ENCODE measurements at places on chromosomes 2 and 18.

GRCh38 chr2:64932371-64933216 is 56.6 kb upstream of the SLC1A4 start:
- DNase-seq, result no peak

GRCh38 chr2:191303140-191304005 is 58.2 kb downstream of the MYO1B start:
- no peak for DNase-seq

DNA sequence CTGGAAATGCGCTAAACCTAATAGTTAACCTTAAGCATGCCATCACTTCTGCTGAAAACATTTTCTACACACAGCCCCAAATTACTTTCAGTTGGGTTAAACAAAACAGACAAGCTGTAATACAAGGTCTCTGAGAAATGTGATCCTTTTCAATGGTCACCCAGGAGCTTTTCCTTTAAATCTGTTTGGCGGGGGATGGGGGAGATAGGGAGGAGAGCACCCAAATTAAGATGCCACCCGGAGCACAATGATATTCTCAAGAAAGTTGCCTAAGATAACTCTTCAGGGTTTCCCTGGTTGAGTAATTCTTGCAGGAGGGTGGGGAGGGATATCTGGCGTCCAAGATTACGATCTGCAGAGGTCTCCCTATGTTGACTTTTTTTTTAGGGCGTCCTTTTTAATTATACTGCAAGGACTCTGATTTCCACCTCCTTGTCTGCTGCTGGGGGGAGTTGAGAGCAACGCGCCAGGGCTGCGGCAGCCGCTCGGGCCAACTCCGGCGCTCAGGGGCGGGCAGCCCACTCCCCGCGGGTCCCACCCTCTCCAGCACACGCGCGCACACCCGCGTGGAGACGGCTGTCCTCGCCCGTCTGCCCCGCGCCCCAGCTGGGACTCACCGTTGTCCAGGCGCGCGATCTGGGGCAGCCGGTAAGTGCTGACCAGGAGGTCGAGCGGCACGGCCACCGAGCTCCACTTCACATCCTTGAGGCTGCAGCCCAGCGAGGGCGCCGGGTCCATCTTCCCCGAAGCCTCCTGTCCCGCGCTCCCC is 807 bp downstream of the GAREM1 start:
- DNase-seq, result no peak

GRCh38 chr2:96647681-96648080 is 5.1 kb downstream of the FER1L5 start:
- DNase-seq, result no peak

DNA sequence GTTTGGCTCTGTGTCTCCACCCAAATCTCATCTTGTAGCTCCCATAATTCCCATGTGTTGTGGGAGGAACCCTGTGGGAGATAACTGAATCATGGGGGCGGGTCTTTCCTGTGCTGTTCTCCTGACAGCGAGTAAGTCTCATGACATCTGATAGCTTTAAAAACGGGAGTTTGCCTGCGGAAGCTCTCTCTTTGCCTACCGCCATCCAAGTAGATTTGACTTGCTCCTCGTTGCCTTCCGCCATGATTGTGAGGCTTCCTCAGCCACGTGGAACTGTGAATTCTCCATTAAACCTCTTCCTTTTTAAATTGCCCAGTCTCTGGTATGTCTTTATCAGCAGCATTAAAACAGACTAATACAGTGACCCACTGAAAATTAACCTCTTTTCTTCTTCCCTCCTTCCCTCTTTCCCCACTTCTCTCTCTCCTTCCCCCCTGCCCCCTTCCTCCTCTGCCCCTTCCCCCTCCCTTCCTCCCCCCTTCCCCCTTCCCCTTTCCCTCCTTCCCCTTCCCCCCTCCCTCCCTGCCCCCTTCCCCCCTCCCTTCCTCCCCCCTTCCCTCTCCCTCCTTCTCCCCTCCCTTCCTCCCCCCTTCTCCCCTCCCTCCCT is 818.8 kb downstream of the SLC4A3 start:
- no peak for DNase-seq

DNA sequence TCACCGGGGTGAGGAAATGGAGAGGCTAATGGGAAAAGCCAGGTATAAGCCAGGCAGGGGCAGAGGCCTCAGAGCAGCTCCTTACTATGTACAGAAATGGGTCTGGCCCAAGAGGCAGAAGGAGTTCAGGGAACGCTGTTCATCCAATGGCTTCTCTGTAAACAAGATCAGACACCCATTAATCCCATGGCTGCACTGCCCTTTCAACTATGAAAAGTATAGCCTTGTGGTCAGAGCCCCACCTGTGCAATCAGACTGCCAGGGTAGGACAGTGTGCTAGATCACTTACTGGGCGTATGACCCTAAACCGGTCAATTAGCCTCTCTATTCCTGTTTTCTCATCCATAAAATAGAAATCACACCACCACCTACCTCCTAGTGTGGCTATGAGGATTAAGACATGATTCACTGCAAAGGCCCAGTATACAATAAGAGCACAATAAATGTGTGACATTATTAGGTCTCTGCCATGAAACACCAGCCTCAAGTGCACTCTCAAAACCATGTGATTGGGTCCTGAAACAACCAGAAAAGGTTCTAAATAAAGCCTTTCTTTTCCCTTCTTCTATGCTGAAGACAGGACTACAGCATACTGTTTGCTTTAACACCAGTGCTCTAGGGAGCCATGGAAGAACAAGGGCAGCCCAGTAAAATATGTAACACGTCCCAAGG is 4.4 kb downstream of the ANKRD44 start:
- no peak for DNase-seq

DNA sequence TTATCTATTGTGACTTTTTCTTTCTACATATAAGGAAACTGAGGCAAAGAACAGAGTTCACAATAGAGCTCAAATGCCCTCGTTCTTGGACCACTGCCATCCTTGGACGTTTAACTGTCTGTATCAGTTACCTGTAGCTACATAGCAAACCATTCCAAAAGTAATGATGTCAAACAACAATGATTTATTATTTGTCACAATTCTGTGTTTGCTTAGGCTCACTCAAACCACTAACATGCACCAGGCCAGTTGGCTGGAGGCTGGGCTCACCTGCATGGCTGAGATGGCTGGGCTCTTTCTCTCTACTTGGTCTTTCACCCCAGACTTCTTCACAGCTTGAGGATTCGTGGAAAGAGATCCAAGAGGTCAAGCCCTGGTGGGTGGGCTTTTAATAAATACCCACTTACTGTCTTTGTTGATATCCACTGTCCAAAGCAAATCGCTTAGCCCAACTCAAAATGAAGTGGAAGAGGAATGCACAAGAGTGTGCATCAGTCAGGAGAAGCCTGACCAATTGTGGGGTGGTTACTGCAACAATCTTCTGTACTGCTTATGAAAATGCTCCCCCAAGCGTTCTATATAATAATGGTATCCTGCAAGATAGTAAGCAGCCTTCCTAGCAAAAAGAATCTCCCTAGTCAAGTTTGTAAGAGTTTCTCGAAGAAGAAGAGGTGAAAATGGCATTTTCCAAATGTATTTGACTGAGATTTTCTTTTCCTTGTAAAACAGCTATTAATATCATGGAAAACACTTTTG is 163.5 kb upstream of the NT5C1B start:
- peak; percentile 57 for DNase-seq

DNA sequence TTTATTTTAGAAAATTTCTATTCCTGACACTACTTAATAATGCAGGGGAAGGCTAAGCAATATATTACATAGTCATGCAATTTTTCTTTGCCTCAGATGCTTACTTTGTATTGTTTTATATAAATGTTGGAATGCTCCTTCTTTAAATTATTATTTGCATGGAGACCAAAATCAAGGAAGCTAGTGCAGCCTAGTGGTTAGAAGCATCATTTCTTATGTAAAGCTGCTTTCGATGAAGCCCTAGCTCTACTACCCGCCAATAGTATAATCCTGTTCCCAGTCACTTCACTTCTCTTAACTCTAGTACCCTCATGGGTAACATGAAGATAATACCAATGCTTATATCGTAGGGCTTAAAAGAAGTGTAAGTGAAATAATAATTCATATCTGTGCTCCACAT is 198.9 kb downstream of the LRATD1 start:
- DNase-seq, result no peak

DNA sequence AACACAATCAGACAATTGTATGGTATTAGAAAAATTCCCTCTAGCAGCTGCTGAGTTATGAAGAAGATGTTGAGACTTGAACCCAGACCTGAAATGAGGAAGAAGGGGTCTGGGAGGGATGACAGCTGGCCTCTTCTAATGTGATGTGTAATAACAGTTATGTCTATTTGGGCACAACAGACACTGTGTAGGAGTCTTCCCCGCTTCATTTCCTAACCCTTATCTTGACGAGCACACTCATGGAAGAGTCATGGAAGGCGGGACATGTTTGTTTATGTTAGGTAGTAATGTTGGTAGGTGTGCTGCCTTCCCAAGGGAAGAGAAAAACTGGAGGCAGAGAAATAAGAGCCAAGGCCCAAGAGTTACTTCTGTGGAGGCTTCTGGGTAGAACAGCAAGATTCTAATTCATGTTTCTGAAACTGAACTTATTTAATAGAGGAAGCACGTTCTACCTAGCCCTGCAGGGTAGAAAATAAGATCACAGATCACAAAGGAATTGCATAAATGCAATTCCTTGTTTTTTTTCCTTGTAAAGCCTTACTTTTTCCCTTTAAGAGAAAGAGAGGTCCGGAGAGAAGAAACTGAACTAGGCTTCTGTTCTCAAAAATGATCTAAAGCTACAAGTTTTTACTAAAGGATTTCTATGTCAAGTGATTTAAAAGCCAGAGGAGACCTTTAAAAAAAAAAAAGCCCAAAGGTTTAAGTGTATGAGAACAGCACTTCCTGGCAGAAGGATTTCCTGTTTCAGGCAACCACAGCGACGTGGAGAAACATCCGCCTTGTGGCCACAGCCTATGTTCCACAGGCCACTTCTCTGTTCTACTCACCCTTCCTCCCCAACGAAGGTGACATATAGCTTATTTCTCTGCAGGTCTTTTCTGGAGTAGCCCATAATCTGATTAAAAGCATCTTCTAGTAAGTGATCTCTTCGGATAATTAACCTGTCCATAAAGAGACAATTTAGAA is 68.5 kb upstream of the STK17B start:
- peak; percentile 68 for DNase-seq

DNA sequence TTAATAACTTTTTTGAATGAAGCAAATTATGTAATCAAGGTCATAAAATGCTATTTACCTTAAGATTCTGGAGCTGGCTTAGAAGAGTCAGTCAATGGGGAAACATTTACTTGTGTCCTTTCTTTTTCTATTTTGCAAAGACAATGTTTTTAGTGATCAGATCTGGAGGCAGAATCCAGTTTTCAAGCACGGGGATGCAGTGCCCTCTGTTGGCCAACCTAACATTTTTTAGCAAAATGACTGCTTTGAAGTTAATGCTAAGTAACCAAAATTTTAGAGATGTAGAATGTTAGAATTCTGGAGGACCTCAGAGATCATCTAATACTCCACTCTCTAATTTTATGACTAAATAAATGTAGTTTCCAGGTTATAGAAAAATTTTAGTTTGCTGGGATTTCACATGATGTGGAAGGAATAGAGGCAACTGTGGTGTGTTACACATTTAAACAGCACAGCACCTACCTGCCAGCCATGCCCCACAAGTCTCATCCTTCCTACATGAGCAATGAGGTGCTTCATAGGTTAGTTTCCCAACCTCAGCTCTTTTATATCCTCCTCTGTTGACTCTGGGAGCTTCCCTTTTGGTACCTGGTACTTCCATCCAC is 23.6 kb upstream of the SLC9A4 start:
- peak; percentile 25 for DNase-seq

DNA sequence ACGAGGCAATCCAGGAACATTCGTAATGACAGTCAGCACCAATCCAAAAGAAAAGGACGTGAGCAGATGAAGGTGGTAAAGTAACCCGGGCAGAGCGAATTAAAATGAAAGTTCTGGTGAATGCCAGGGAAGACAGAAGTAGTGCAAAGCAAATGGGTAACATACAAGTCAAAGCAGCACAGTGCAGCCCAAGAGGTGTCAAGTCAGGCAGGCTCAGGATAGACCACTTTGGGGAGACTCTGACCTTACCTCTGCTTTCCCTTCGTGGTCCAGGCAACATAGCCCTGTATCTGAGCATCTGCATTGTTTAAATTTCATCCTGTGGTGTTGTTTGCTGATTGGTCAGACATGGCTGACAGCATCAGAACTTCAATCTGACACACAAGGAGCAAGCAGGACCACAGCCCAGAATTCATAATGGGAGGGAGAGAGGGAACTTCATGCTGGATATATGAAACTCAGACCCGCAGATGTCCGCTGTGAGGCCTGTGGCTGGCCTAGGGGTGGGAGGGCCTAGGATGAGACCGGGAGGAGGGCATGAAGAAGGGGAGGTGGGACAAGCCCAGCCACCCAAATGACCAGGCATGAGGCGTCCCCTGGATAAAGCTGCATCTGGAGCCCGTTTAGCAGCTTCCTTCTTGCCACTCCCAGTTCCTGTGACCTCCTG is 285.7 kb downstream of the TCF4 start:
- DNase-seq, result no peak

DNA sequence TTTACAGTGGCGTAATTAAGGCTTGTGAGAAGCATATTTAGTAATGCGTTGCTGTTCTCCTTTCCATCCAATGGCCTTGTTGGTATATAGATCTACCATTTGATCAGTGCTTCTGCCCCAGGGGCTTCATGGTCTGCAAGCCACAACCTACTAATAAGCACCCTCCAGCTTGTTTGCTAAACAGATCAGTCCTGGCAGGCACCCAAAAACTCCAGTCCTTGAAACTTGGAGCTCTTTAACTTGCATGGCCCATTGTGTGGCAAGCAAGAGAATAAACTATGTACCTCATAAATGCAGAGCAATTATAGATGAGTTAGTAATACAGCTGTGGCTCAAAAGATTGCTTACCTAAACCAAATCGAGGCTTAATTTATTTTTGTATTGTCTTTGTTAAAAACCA is 158.5 kb downstream of the FTCDNL1 start:
- DNase-seq, result no peak

DNA sequence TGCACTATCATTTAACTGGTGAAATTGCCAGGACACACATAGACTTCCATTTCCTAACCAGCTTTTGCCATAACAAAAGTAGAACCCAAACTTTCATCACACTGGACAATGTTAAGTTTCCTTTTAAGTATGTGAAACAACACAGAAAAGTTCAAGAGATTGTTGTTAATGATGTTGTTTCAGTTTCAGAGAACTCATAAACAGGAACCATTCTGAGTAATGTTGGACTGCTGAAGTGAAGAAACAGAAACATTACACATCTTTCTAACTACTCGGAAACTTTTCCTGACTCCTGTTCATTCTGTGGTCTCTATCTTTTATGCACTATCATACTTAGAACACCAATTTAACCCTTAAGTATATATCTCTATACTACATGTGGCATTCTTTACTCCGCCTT is 179.2 kb downstream of the RIT2 start:
- no peak for DNase-seq

DNA sequence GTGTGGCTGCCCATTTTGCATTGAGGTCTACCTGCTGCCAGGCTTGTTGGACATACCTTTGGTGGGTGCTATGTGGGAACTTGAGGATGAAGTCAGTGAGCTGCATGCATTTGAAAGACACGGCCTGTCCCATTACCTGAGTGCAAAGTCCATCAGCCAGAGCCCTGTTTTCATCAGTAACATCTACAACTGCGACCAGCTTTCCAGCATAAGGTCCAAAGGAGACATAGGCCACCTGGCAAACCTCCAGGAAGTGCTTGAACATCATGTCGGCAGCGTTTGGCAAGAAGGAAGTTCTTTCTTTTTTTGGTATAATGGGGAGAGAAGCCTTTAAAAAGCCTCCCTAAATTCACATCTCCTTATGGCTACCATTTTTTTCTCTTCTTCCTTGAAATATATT is 143.1 kb downstream of the FAM161A start:
- no peak for DNase-seq

All from HFFc6 (cell line).